ENCODE measurements at places on chromosomes 16 and 17.

DNA sequence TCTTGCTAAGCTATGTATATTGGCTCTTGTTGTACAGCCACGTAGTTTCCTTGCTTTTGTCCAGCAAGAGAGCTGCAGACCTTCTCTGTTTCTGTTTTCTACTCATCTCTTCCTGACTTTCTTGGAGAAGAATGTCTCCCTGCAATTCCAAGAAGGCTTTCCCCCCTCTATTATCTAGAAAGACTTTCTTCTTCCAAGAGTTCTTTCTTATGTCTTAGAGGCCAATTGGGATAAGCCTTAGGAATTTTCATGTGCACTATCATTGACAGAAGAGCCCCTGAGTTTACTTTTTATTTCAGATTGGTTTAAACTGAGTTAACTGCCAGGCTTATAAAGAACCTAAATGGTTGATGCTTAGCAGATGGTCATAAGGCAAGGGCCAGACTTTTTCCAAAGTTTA is 9.0 kb downstream of the CAPNS2 start:
- DNase-seq: no peak

DNA sequence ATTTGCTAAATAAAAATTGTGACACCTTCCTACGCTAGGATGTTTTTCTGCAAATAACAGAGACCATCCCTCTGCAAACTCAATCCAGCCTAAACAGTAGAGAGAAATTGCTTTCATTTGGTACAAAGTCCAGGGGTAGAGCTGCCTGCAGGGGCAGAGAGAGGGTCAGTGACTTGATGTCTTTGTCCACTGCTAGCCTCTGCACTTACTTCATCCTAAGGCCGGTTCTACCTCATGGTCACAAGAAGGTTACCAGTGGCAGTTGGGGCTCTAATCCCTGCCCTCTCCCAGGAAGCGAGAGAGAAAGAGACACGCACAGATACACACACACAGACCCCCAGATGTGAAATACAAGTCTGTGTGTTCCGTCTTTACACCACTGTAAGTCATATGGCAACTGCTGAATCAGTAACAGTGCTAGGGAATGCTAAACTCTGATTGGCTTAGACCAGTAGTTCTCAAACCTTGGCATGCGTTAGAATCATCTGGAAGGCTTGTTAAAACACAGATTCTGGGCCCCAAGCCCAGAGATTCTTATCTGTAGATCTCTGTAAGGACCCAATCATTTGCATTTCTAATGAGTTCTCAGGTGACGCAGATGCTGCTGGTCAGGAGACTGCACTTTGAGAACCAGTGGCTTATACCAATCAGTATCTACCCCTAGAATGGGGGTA is 13.1 kb upstream of the LPCAT2 start:
- no peak for DNase-seq

- DNase-seq: no peak
These were observed 178.8 kb downstream of the C16orf78 start for GRCh38 chr16:49552313-49552928.

DNA sequence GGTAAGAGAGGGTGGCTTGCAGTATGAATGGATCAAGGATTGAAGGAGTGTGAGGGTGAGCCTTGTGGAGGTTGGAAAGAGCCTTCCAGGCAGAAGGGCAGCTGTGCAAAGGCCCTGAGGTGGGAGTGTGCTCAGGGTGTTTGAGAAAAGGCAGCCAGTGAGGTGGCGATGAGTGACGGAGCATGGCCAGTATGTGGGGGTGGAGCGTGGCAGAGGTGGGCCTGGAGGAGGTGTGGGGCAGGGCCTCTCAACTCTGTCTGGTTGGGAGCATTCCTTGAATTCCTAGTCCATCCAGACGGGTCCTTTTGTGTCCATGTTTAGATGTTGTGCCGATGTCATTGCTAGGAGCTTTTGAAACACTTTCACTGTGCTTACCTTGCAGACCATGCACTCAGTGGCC is 51.3 kb downstream of the EPN2 start:
- no peak for DNase-seq

GRCh38 chr17:7549401-7550055 is 670 bp downstream of the TNFSF12 start:
- peak; percentile 52 for DNase-seq

DNA sequence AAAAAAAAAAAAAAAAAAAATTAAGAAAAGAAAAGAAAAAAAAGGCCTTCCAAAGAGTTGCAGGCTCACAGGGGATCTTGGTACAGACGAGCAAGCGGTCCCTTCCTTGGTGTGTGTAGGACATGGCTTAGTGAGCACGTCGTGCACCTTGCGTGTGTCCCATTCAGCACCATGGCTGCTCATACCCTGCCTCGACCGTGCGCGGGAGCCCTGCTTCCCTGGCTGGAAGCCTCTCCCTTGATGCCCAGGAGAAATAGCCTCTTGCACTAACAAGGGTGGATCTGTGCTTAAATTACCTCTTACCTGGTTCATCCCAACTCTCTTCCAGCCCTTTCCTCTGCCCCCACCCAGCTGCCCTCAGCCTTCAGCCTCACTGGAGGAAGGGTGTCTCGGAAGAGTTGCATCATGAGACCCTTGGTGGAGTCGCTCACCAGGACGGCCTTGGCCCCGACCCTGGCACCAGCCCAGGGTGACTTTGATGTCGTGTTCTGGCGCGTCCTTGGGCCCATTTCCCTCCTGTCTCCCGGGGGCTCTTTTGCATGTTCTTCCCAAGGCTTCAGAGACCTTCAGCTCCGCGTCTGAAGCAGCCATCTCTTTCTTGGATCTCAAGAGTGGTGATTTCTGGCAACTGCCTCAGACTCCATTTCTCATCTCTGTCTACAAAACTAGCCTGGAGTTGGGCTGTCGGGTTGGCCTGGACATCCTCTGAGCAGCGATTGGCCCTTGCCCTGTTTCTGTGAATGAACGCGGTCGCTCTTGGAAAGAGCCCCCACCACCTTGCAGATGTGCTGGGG is 127.2 kb downstream of the CMIP start:
- DNase-seq: no peak

- no peak for DNase-seq
These were observed 59.2 kb downstream of the BEAN1 start for GRCh38 chr16:66486199-66486772.

GRCh38 chr16:85864965-85865364 is 34.0 kb upstream of the IRF8 start:
- no peak for DNase-seq

DNA sequence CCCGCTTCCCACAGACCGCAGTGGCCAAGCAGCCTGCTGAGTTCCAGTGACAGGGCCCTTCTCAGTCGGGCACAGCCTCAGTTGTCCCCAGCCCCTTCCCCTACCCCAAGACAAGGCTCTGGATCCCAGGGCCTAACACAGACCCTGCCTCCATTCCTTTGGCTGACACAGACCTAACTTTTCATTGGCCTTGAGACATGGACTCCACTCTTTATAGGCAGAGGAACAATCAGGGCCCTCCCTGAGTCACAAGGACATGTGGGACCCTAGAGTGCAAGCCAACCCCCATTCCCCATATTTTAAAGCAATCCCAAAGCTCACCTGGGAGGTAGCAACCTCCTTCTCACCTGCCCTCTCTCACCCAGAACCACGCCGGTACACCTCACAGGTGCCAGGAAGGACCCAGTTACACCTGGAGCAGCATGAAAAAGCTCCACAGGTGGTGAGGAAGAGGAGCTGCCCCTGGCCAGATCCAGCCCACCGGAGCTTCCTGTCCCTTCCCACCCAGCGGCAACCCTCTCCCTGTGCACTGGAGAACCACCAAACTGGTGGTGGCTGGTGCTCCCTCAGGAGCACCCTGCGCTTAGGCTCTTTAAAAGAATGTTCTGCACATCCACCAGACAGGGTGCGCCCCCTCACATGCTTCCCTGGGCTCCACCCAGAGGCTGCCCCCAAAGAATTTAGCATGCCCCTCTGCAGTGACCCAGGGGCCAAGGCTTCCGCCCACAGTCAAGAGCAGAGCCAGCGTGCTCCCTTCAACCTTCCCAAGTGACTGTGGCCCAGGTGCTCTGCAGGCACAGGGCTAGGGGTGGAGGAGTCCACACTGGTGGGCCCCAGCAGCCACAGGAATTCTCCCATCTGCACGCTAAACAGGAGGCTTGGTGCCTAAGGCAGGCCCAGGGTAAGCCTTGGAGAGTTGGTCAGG is 3.4 kb downstream of the MNT start:
- no peak for DNase-seq

DNA sequence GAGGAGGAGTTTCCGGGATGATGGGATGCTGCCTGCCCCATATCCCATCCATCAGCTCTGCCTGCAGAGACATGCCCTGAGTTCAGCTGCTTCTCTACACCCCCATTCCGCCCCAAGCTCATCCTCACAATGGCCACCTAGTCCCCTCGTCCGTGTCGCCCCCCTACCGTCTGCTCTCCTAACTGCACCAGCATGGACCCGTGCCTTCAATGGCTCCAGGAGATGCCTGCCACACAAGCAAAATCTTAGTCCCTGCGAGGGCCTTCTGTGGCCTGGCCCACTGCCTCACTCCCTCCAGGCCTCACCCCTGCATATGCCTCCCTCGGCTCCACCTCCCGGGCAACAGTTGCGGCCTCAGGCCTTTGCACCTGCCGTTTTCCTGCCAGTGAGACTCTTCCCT is 1.8 kb upstream of the TELO2 start:
- no peak for DNase-seq

DNA sequence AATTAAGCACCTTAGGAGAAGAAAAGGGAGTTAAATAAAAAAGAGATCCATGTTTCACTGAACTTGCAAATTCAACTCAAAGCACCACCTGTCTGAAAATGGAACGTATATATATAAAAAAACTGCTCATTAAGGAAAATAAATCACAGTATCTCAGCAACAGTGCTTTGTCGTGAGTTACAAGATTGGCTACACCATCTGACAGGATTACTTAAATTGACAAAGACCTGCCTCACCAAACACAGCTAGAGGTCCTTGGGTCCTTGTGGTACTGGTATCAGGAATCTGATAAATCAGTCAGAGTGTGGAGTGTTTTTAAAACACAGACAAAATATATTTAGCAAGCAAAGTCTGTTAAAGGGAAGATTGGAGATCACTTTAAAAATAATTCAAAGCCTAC is 63.9 kb downstream of the KANSL1 start:
- no peak for DNase-seq

DNA sequence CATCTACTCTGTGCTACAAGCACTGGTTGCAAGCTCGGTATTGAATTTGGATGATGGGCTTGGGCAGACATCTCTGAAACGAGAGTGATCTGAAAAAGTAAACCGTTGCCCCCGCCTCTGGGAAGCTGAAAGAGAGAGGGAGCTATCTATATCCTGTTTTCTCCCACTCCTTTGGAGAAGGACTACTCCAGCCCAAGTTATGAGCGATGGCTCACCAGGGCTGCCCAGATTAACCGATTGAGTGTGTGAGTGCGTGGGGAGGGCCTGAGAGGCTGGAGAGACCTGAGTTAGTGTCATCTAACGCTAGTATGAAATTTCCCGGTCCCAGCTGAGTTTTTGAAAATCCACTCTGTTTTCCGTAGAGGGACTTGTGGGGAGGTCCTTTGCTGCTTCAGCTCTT is 11.5 kb downstream of the MGAT5B start:
- DNase-seq: no peak

- DNase-seq: no peak
These were observed 5.4 kb upstream of the NFATC3 start for GRCh38 chr16:68079626-68080344.

DNA sequence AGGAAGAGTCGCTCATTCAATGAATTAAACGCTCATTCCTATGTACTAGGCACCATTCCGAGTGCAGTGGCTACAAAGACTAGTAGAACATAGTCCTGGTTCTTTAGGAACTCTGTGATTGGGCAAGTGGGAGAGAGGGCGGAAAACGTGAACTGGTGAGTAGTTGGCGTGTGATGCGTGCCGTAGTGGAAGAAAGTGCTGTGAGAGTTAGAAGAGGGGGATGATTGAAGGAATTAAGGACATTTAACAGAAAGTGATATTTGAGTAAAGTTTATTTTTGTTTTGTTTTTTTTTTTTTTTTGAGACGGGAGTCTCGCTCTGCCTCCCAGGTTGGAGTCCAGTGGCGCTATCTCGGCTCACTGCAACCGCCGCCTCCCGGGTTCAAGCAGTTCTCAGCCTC is 7.9 kb upstream of the SLFN14 start:
- no peak for DNase-seq

DNA sequence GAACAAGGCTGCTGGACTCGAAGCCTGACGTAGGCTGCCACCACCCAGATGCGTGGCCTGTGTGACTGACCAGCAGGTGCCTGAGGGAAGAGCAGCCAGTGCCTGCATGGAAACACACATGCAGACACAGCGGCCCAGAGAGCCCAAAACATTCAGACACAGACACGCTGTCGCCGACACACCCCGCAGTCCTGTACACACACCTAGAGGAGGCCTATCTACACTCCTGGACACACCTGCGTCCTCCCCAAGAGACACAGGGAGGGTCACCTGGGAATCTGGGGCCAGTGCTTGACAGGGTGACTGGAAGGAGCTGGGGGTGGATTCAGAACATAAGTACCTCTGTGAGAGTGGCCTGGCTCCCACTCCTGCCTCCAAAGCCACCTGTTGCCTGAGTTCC is 6.1 kb upstream of the TSPOAP1 start:
- no peak for DNase-seq

DNA sequence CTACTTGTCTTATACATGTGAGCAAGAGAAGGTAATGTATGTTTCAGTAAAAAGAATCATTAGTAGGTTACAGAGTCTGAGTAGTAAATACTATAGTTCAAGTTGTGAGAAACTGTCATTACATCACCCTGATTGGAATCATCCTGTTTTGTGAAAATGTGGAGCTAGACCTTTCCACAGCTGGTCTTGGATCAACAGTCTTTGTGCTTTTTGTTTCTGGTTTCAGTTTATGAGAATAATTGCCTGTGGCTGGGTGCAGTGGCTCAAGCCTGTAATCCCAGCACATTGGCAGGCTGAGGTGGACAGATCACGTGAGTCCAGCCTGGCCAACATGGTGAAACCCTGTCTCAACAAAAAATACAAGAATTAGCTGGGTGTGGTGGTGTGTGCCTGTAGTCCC is 19.7 kb upstream of the SHISA9 start:
- DNase-seq: no peak

- no peak for DNase-seq
These were observed 23.6 kb downstream of the SCPEP1 start for GRCh38 chr17:57001541-57001940.

DNA sequence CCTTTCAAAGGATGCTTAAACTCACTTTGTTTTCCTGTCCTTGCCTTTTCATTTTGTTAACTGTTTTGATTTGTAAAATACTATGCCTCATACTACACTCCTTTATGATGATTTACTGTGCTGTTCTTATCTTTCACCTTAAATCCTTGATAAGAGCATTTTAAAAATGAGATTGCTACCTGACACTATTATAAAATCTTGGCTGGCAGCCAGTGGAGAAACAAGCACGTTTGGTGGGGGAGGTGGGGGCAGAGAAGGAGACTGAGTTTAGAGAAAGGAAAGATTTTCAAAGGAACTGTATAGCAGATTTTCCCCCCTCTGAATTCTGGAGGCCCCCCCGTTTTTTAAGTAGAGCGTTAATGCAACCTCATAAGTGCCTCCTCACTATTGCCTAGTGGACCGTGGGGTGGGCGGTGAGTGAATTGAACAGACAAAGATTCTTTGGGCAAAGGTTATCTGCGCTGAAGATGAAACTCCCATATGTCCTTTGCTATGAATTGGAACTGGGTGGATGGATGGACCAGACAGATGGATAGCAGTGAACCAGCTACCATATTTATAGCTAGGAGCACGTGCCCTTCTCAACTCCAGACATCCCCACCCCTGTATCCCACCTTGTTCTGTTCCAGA is 200.2 kb downstream of the CCDC182 start:
- no peak for DNase-seq
